Cardiac fibroblast (primary cell): ENCODE measurements at places on chromosomes 13 and 19.

GRCh38 chr13:98039261-98039660 is 85.8 kb downstream of the IPO5 start:
- DNase-seq: no peak

DNA sequence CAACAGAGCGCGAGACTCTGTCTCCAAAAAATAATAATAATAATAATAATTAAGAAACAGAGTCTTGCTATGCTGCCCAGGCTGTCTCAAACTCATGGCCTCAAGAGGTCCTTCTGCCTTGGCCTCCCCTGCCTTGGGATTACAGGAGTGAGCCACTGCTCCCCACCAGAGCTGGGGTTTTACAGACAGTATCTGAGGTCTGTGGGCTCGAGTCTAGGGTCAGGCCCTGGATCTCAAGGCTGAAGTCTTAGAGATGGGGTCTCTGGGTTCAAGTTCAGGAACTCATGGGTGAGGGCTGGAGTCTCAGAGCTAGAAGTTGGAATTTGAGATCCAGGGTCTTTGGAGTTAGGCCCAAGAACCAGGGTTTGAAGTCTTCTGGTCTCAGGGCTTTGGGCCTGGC is 3.5 kb downstream of the IL11 start:
- no peak for DNase-seq

DNA sequence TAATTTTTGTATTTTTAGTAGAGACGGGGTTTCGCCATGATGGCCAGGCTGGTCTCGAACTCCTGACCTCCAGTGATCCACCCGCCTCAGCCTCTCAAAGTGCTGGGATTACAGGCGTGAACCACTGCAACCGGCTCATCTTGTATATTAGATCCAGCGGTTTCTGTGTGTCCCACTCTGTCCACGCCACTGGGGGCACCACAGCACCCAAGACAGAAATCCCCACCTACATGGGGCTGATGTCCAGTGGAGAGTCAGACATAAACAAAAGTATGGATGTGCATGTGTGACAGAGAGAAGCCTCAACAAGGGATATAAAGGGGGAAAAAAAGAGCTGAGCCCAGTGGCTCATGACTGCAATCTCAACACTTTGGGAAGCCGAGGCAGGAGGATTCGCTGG is 65.8 kb upstream of the ADGRE5 start:
- no peak for DNase-seq

- no peak for DNase-seq
Observed at GRCh38 chr19:39677961-39678889, 22.5 kb downstream of the LGALS16 start.

- DNase-seq: no peak
Observed at GRCh38 chr13:93687261-93687660, 460.7 kb downstream of the GPC6 start.

GRCh38 chr19:42229301-42229854 is 9.3 kb downstream of the ZNF526 start:
- DNase-seq: no peak

GRCh38 chr19:39031368-39032062 is 834 bp downstream of the FBXO27 start:
- peak; percentile 62 for DNase-seq

GRCh38 chr13:43042410-43042921 is 19.1 kb downstream of the DNAJC15 start:
- no peak for DNase-seq

GRCh38 chr19:28971049-28971448 is 241.9 kb downstream of the UQCRFS1 start:
- peak; percentile 36 for DNase-seq

GRCh38 chr19:49946415-49946814 is 14.6 kb downstream of the SIGLEC11 start:
- DNase-seq: no peak

- DNase-seq: peak; percentile 19
Observed at GRCh38 chr13:97194479-97194878, 27.7 kb upstream of the MBNL2 start.

GRCh38 chr19:14704450-14704849 is 14.6 kb downstream of the ZNF333 start:
- no peak for DNase-seq

DNA sequence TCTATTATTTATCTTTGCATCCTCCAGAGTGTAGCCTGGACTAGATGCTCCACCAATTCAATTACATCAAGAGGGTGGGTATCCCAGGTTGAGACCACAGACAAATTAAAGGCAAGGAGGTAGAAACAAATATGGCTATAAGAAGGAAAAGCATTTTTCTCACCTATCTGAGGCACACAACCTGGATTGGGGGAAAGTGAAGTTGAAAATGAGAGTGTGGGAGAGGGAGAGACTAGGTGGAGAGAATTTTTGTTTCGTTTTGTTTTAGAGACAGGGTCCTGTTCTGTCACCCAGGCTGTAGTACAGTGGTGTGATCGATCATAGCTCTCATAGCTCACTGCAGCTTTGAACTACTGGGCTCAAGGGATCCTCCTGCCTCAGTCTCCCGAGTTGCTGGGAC is 5.8 kb upstream of the PRODH2 start:
- no peak for DNase-seq

DNA sequence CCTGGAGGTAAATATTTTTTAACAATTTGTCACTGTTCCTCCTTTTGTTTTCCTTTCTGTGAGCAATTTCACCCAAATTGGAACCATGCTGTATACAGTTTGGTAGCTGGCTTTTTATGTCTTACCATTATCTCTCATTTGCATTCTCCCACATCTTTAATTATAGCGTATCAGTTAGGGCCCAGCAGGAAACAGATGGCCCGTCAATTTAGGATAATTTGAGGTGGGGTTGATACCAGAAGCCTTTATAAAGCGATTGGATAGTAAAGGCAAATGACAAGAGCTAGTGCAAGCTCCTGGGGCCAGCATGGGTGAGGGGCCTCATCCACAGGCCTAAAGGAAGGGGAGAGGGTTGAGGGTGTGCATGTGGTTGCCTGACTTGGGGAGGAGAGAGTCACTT is 3.8 kb upstream of the IFNL4 start:
- no peak for DNase-seq

GRCh38 chr13:80265348-80265747 is 75.6 kb downstream of the SPRY2 start:
- DNase-seq: peak; percentile 12

- no peak for DNase-seq
Observed at GRCh38 chr13:71856548-71857043, 10.4 kb downstream of the DACH1 start.

GRCh38 chr19:8396563-8397203 is 6.5 kb downstream of the RAB11B start:
- DNase-seq: peak; percentile 66

DNA sequence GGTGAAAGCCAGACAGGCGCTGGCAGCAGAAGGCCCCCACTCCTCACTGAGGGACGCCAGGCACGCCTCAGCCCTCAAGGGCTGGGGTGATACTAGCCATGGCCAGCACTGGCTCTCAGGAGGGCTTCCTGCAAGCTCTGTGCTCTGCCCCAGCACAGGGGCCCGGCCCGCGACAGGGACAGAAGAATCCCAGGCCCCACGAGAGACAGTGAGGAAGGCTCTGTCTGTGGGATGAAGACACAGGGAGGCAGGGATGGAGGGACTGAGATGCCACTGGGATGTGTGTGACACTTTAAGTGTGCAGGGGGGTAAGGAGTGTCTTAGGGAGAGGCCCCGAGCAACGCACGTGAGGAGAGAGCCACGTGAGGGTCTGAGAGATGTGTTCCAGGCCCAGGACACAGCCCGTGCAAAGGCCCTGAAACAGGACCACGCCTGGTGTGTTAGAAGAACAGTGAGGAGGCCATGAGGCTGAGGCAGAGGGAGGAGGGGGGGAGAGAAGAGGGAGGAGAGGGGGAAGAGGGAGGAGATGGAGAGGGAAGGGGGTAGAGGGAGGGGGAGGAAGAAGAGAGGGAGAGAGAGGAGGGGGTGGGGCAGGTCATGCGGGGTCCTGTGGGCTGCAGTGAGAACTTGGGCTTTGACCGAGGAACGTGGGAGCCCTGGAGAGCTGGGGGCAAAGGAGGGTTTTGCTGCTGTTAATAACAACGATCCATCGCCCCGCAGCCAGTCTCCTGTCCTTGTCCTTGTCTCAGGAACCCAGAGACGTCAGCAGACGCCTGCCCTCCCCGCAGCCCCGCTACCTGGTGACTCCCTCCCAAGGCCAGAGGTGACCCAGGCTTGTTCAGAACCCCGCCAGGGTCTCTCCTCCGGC is 7.2 kb downstream of the RPL36 start:
- no peak for DNase-seq

DNA sequence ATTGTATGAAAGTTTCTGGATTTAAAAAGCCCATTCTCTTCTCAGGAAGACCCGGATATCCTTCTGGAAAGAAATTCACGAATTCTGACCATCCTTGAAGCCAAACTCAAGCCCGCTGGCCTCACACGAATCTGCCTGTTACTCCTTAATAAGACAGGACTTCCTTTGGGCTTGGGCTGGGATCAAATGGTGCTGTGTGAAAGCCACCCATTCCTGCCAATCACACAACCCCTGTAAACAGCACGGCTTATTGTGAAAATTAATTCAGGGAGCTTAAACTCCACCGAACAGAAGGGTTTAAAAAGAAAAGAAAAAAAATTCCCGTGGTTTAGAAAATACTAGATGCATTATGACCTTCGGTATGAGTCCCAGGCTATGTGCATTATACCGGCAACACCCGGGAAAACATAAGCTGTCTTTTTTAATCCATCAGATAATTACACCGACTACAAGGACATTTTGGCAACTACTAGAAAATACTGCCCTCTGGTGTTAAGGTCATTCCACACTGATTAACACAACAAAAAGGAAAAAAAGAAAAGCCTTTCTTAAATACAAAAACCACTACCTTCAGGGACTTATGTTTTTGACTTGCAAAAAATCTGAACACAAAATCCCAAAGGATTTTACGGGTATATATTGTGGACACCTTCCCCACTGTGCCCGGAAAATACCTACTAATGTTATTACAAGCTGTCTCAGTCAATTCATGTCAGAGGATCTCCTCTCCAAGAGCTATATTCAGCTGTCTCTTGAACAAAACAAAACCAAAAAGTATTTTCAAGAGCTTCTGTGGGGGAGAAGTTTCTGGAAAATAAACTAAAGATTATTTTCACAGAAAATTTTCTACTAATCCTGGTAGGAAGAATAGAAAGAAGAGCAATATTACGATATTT is 76.0 kb upstream of the LSM14A start:
- DNase-seq: peak; percentile 73

DNA sequence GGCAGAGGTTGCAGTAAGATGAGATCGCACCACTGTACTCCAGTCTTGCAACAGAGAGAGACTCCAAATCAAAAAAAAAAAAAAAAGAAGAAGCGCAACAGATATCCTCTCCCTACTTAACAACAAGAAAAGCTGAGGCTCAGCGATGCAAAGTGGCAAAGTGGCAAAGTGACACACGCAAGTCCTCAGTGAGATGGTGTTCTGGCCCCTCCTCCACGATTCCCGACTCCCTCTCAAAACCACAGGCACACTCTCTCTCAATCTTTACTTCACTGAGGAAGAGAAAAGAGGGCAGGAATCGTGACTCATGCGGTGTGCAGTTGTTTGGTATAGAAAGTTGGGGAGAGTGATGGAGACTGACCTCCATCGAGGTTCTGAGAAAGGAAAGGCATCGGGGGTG is 12.6 kb downstream of the FFAR2 start:
- no peak for DNase-seq

DNA sequence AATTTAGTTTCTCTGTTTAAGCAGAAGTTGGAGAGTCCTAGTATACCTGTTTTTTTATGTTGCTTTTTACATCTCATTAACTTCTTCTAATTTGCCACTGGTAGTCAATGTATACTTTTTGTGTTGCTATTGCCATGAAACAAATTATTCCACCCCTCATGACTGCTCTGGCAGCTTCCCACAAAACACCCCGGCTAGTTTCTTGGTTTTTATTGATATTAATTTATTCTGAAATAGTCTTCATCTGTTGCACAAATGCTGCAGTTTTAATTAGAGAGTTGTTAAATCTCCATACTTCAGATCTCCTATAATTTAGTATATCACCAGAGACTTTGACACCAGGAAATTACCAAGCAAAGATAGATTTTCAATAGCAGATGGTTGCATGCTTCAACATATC is 1159.3 kb upstream of the PRR20A start:
- DNase-seq: no peak

- no peak for DNase-seq
Observed at GRCh38 chr13:23957981-23958380, 60.7 kb upstream of the C1QTNF9B start.

GRCh38 chr19:7650148-7650547 is 13.2 kb downstream of the STXBP2 start:
- no peak for DNase-seq
